ENCODE measurements at places on chromosomes 5 and 9.
A peak's percentile ranks its signal among the peaks of the same experiment; 100 is the strongest.

DNA sequence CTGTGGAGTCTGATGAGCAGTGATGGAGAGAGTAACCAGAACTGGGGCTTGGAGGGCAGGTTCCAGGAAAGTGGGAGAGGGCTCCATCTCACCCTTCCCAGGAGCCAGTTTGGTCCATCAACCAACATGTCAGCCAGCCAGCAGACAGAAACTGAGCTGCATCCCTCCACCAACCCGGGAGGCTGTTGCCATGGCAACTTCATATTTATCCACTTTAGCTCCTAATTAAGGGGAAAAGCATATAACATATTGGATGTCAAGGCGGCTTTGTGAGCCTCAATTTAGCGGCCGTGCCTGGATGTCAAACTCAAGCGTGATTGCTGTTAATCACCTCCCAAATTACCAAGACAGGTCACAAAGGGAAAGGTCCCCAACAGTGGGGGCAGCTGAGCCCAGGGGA, 81.5 kb upstream of the ARAP3 start:
- DNase-seq: no peak

DNA sequence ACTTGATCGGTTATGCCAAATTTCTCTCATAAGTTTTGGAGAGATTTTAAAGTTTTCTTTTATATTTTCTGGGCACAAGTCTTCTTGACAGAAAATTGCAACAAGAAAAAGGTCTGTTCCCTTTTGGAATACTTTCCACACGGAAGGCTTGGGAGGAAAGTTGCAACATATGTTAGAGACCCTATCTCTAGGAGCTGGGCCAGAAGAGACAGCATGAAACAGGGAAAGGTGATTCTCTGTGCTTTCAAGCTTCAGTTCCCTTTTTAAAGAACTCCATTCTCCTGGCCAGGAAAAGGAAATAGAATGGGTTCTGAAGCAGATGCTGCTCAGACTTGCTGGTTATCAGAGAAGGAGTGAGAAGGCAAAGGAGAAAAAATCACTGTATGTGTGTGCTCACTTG, 368.3 kb downstream of the SPATA31D1 start:
- no peak for DNase-seq

DNA sequence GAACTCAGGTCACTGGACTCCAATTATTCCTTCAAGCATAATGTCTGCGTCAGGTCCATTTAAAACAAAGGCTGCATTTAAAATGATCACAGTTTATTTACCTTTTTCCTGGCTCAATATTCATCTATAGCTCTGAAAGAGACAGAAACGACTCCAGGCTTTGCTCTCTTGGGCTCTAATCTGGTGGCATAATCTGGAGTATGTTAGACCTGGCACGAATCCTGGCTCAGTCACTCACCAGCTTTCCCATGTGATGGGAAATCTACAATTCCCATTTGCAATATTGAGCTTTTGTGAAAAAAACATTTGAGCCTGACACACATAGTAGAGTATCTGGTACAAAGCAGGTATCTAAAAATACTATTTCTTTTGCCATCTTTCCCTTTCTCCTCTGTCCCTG, 155.8 kb downstream of the SEMA6A start:
- DNase-seq: no peak

GRCh38 chr5:15510831-15511230, 10.9 kb downstream of the FBXL7 start:
- DNase-seq: no peak

DNA sequence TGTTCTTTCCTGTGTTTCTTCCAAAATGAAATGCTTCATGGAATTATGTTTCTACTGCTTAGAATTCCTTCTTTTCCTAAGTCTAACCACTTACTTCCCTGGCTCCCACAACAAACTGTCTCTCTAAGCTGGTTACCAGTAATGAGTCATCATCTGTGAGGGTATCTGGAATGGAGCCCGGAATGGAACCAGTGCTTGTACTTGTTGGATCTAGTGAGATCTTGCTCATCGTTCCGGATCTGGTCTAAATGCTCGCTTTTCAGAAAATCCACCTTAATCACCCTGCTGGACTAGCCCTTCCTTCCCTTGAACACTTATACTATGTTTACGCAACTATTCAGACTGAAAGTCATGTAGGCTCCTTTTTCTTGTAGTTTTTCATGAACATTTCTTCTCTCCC, 184.8 kb downstream of the PBX3 start:
- no peak for DNase-seq

DNA sequence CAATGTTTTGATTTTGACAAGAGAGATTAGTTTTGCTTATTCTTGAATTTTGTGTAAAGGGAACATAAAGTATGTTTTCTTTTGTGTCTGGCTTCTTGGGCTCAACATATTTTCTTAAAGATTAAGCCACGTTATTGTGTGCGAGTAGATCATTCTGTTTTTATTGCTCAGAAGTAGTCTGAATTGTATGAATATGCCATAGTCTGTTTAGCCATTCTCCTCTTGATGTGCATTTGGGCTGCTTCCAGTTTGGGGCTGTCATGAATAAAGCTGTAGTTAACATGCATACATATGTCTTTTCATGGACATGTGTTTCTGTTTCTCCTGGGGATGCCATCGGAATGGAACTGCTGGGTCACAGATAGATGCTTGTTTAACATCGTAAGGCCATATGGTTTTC, 198.9 kb downstream of the FANCC start:
- DNase-seq: no peak

DNA sequence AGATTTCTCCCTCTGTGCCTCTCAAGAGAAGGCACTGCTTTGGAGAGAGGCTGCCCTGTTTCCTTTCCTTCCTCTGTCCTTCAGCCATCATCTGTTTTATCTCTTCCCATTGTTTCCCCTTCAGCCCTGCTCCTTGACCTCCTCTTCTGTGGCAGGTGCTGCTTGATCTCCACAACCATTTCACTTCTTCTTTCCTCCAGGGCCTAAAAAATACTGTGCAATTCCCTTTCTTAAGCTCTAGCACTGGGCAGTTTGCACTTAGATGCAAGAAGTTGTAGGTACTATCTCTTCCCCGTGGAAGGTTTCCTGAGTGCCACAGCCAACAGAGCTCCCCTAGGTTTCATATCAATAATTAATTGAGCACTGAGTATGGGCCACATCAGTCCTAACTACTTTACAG, 8.8 kb upstream of the ADRB2 start:
- DNase-seq: no peak

- DNase-seq: peak; percentile 37
These were observed 23.0 kb downstream of the NREP start for GRCh38 chr5:111734013-111734412.

DNA sequence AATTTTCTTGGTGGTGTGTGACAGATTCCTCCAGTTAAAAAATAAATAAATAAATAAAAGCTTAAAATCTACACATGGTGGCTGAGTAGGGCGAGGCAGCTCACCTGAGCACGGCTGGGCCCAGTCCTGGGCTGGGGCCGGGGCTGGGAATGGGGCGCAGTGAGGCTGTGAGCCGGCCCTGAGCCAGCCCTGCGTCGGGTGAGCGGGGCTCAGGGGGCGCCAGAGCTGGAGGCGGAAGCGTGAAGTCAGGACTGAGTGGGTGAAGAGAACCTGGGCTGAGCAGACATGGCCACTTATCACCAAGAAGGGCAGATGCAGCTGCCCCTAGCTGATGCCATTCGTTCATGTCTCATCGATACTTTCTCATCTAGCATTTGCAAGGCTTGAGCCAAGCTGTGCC, 22.8 kb upstream of the DTWD2 start:
- no peak for DNase-seq

GRCh38 chr5:89676634-89677033, 732.9 kb downstream of the CETN3 start:
- DNase-seq: no peak

DNA sequence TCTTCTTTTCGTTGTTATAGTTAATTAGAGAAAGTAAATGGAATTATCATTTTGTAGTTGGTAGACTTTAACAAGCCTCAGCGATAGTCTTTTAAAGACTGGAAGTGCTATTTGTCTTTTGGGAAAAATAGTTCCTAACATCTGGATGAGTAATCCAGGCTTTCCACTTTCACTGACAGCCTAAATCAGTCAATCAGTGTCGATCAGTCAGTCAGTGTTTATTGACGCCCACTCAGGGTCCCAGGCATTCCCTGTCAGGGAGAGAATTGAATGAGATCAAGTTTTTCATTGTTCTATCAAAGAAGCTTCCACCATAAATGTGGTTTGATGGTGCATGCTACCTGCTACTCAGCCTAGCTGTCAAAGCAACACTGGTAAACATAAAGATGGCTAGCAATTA, 2.6 kb downstream of the ABL1 start:
- DNase-seq: no peak

- DNase-seq: no peak
These were observed 7.3 kb downstream of the CLPTM1L start for GRCh38 chr5:1337489-1338195.

GRCh38 chr5:34900652-34901051, 14.7 kb downstream of the RAD1 start:
- DNase-seq: no peak

- DNase-seq: no peak
These were observed 265.9 kb upstream of the NR4A3 start for GRCh38 chr9:99555792-99556191.

GRCh38 chr9:86368871-86369521, 14.8 kb upstream of the TUT7 start:
- no peak for DNase-seq

GRCh38 chr9:124202447-124202971, 55.2 kb upstream of the NEK6 start:
- DNase-seq: no peak

All from WERI-Rb-1 (cell line).